ENCODE measurements at places on chromosomes 7 and 10. TPM values are rescaled to one million over a fixed set of nuclear protein-coding genes. Genes with fewer than 3 reads are reported as not detected.

CPXM2 gene
- under 0.01 TPM for total RNA-seq

HOXA13 gene
- total RNA-seq = not detected

IFIT1B gene
- not detected for total RNA-seq

SLC25A13 gene
- 24.3 TPM for total RNA-seq

CNPY1 gene
- total RNA-seq = not detected

ABCC2 gene
- total RNA-seq = 0.38 TPM

STEAP1 gene
- total RNA-seq = 0.63 TPM

SPAM1 gene
- total RNA-seq = not detected

CRHR2 gene
- not detected for total RNA-seq

GNAI1 gene
- 22.9 TPM for total RNA-seq

HMX3 gene
- total RNA-seq = not detected
